ENCODE measurements at places on chromosomes 7 and 10.

DNA sequence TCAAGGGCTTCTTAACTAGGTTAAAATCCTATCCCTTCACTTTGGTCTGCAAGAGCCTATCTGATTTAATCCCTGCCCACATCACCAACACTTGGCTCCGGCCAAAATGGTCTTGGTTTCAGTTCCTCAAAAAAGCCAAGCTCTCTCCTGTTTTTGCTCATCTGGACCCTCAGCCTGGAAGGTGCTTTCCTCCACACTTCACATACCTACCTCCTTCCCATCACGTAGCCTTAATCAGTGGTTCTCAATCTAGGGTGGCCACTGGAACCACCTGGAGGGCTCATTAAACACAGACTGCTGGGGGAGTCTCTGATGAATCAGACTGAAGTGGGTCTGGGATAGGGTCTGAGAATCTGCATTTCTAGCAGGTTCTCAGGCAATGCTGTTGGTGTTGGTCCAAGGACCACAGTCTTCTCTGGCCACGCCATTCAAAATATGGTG lies 227.0 kb upstream of the AOAH start:
- no peak for DNase-seq

- DNase-seq: no peak
Measured at GRCh38 chr7:112286250-112287086, 80.0 kb downstream of the ZNF277 start.

- DNase-seq: no peak
Measured at GRCh38 chr7:157811946-157812345, 475.1 kb downstream of the DNAJB6 start.

DNA sequence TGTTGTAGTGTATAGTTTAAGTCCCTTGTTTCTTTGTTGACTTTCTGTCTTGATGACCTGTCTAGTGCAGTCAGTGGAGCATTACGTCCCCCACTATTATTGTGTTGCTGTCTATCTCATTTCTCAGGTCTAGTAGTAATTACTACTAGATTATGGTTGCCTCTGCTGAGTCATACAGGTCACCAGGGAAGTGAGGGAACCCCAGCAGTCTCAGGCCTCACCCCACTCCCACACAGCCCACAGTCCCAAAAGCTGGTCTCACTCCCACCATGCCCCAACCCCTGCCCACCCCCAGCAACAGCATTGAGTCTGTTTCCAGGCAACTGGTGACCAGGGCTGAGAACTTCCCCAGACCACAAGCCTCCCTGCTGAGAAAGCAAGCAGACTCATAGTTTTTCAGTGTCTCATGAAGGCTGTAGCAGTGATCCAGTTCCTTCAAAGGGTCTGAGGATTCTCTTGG lies 88.0 kb downstream of the PLXDC2 start:
- DNase-seq: no peak

GRCh38 chr10:59819683-59820082 lies 66.4 kb upstream of the MRLN start:
- no peak for DNase-seq

- DNase-seq: no peak
Measured at GRCh38 chr7:47352394-47352968, 229.4 kb downstream of the TNS3 start.

DNA sequence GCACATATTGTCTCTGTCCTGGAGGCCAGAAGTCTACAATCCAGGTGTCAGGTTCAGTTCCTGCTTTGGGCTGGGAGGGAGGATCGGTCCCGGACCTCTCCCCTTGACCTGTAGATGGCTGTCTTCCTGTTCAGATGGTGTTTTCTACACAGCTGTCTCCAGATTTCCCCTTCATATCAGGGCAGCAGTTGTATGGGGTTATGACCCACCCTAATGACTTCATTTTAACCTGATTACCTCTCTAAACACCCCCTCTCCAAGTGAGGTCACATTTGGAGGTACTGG lies 38.7 kb downstream of the ZNF467 start:
- DNase-seq: no peak

DNA sequence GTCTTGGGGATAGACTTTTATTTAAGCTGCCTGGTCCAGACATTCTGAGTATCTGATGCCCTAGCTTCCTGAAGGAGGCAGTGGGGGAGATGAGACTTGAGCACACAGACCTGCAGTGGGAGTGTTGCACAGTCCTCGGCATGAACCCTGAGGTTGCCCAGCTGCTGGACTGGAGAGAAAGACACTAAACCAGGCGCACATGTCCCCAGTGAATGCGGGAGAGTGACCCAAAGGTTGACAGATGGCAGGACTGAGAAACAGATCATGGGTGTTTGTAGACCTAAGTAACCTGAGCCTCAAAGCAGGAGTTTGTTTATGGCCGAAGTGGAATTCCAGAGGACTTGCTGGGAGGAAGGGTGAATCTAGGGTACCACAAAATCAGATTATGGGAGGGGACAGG lies 15.7 kb upstream of the MSRB2 start:
- DNase-seq: peak; percentile 49

DNA sequence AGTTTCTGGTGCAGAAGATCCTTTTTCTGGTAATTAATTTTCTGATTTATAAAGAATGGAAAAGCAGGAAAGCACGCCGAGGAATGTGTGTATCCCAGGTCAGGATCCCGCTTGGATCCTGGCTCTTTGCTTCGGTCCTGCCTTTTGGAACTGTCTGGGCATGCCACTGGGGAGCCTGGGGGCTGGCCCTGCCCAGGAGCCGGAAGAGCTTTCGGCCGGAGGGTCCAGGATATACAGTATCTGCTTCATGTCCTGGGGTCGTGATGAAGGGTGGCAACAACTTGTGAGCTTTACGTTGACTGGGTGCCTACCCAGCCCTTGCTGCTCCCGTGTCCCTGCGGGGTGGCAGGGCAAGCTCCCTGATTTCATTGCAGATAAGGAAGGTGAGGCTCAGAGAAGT lies 2.4 kb downstream of the SH2D4B start:
- DNase-seq: no peak

- DNase-seq: no peak
Measured at GRCh38 chr10:122503886-122504609, 42.7 kb downstream of the HTRA1 start.

GRCh38 chr10:34981844-34982243 lies 108.3 kb downstream of the CUL2 start:
- no peak for DNase-seq

GRCh38 chr7:51082096-51082840 lies 234.3 kb downstream of the COBL start:
- no peak for DNase-seq

GRCh38 chr10:107924458-107924857 lies 760.0 kb upstream of the SORCS1 start:
- DNase-seq: no peak

DNA sequence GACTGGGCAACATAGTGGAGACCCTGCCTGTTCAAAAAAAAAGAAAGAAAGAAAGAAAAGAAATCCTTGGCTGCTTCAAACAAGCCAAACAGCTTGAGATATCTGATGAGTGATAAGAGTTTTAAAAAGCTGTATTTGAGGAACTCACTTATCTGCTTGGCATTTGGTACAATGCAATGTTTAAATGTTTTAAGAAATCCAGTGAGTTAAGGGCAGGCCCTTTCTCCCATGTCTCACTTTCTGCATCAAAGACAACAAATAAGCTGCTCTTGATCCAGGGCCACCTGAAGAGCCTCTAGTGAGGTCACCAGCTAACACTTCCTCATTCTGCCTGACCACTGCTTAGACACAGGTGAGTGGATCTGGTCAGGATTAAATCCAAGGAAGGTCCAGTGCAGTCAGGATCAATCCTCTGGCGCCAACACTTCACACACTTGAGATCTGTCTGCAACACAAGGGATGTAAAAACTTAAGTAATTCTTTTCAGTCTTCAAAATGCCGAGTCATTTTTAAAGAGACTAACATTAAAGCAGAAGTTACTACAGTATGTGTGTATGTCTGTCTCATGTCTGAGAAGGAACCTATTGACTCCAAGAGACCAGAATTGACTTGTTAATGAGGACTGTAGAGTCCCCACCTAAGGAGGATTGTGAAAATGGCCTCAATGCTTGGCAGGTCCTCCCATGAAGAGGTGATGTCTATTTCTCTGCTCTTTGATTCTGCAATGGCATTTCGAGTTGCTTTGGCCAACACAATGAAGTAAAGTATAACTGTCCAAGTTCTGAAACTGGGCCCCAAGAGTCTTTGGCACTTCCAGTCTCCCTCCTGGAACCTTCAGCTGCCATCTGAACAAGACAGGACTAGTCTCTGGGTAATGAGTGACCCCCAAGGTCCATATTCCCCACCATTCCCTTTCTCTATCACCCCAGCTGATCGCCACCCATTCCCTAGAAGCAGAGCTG lies 43.1 kb downstream of the CREB3L2 start:
- no peak for DNase-seq

DNA sequence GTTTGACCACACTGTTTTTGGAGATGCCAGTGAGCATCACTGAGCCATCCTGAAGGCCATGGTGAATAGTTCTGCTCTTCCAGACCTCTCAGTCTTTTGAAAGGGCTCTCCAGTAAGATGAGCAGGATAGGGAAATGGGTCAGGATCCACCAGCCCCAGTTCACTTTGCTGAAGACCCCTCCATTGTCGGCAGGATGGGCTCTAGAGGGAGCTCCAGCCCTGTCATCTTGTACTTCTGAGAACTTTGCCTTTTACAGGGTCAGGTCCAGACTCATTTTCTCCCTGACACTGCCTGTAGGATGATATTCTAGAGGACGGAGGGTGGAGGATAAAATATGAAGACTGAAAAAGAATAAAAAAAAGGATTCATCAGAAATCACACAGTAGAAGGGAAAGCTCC lies 13.1 kb downstream of the LHFPL3 start:
- DNase-seq: peak; percentile 8

All from SK-N-DZ (cell line).